T-helper 1 cell (primary cell): ENCODE measurements at places on chromosomes 12 and 14.
A peak's percentile ranks its signal among the peaks of the same experiment; 100 is the strongest.

DNA sequence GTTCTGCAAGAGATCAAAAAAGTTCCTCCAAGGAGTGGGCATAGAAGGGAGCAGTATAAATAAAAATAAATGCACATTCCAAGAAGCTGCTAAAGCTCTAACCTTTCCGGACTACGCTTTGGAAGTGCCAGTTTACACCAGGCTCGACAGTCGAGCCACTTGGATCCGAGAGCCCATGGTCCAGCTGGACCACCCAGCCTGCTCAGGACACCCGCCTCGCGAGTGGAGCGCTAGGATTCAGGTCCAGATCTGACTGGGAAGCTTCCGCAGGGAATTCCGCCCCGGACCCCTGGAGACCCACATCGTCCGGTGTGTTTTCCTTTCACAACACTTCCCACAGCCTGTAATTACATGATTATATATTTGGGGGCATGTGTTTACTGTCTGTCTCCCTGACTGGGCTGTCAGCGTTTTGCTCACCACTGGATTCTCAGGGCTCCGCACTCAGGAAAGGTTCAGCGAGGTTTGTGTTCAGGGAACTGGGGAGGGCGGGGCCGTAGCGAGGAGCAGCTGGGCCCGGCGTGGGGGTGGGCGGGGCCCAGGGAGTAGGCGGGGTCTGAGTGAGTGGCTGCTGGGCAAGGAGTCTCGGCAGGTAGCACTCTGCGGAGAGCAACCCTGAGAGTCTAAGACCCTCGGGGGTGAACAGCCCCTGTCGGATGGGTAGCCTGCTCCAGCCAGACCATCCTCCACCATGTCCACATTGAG is 52.3 kb upstream of the TMEM263 start:
- peak; percentile 68 for DNase-seq

DNA sequence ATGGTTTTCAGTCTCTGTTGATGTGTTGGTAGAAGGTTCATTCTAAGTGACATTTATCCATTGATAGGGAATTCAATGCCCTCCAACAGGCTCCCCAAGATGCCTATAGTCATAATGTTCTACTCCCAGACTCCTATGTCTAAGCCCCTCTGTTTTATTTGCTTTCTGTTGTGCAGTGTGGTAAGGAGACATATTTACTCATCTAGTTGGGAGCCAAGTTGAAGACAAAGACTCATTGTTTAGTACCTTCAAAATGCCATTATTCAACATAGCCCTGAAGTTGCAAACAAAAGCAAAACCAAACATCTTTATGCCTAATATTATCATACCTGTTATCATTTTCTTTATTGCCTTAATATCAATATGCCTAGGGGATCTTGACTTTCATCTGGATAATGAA is 302.1 kb downstream of the RMST start:
- no peak for DNase-seq

DNA sequence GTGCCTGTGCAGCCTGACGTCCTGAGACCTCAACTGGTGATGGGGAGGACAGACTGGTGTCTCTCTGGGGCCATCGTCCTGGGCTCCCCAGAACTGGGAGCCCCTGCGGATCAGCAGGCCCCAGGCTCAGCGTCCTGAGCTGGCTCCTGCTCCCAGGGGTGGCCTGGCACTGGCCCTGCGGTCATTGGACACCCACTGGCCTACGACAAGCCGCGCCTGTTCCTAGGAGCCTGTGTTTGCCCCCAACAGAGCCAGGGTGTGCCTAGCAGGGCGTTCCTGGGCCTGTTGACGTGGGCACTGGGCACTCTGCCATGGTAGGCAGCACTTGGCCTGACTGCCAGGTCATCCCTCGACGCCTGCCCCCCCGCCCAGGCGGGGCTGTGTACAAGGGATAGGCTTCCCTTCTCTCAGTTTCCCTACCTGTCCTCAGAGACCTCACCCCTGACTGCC is 8.4 kb downstream of the ADSS1 start:
- no peak for DNase-seq

DNA sequence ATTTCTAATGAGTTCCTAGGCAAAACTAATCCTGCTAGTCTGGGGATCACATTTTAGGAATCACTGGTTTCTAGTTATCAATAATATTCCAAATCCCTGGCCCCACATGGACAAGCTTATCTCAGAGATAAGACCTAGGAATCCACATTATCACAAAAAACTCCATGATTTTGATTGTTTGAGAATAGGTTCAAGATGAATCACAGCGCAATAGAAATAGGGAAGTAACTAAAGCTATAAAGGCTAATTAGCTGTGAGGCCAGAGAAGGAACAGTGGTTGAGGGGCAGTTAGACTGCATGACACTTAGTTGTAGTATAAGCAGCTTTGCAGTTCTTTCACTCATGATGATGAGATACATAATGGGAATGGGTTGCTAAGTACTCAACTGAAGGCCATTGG is 13.1 kb upstream of the ATP5F1B start:
- DNase-seq = no peak

- peak; percentile 47 for DNase-seq
These were observed 6.0 kb downstream of the GAPDH start for GRCh38 chr12:6540181-6540877.

DNA sequence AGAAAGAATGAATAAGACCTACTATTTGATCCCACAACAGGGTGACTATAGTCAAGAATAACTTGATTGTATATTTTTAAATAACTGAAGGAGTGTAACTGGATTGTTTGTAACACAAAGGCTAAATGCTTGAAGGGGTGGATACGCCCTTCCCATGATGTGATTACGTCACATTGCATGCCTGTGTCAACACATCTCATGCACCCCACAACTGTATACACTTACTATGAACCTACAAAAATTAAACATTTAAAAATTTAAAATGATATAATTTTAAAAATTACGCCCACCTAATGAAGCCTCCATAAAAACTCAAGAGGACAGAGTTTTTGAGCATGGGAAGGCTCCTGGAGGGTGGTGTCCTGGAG is 94.5 kb downstream of the SCARB1 start:
- no peak for DNase-seq

- DNase-seq = no peak
These were observed 86.2 kb upstream of the RESF1 start for GRCh38 chr12:31872831-31873604.

- no peak for DNase-seq
These were observed 584 bp downstream of the ACSM4 start for GRCh38 chr12:7304456-7304855.

DNA sequence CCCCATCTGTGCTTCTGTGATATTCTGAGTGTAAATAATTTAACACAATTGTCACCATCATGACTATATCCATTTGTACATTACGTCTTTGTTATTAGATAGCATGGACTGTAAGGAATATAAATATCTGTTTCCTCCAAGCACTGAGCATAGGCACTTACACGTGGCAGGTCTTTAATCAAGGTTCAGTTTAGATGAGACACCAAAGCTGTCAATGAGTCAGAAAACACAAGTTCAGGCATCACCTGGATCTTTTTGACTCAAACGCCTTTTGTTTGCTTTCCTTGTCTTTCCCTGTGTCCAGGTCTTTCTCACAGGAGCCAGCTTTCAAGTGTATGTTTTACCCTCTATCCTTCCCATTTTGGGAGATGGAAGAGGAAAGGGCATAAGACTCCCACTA is 163.2 kb upstream of the CCDC198 start:
- no peak for DNase-seq

DNA sequence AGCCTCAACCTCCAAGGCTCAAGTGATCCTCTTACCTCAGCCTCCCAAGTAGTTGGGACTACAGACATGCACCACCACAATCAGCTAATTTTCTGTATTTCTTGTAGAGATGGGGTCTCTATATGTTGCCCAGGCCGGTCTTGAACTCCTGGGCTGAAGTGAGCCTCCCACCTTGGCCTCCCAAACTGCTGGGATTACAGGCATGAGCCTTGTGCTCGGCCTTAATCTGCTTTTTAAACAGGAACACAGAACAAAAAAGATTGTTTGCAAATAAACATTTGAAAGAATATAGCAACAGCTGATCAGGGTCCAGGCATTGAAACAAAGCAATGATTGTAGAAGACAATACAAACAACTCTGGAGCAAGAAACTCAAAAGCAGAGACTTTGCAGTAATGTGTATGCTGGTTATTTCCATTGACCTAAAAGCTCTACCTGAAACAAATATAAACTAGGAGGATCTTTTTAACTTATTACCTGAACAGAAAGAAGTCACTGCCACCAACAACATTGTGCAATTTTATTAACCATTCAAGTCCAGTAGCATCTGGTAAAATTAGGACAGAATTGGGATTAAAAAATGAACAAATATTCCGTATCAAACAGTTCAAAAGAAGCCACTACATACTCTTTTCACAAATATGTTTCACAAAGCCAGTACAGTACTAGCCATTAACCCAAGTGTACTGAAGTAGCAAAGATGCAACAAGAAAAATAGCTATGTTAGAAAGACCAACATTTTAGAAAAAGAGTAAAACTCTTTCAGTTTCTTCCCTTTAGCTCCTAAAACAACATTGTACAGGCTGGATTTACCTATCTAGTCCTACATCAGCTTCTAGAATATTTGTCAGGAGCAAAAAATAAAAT is 14.2 kb downstream of the AMN1 start:
- DNase-seq = no peak

DNA sequence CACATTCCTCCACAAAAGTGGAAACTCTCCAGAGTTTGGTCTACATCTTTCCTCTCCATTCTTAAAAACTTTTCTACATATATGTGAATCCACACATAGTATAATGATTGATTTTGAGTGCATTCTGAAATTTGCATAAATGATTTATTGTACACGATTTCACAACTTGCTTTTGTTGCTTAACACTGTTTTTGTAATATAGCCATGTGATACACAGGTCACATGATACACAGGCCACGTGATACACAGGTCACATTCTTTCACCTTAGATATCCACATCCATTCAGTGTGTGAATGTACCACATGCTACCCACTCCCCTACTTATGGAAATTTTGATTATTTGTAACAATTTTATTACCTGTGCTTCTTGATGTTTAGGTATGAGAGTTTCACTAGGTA is 319.1 kb downstream of the ZFP36L1 start:
- no peak for DNase-seq

- no peak for DNase-seq
These were observed 197.5 kb upstream of the TMEM132C start for GRCh38 chr12:128069359-128069997.

DNA sequence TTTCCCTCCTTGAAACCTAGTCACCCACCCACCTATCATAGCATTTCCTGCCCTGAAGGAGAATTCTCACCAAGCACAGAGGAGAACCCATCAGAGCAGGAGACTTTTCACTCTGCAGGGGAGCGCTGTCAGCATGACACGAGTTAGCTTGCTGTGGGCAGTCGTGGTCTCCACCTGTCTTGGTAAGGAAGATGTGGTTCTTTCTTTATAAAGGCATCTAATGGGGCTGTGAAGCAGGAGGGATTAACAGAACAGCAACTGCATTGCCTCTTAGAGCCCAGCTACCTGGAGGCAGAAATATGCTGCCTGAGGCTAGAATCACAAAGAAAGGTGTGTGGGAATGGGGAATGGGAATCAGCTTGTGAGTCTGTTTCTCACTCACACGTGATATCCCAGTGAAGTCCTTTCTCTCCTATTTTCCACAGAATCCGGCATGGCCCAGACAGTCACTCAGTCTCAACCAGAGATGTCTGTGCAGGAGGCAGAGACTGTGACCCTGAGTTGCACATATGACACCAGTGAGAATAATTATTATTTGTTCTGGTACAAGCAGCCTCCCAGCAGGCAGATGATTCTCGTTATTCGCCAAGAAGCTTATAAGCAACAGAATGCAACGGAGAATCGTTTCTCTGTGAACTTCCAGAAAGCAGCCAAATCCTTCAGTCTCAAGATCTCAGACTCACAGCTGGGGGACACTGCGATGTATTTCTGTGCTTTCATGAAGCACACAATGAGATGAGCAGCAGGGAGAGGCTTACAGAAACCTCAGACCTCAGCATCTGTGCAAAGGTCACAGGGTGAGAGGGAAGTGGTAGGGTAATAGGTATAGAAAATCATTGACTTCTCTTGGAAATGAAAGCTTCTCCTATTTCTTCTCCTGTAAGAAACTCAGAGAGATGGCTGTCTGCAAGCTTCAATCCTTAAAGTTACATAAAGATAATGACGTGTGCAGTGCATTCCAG is 316.9 kb downstream of the DAD1 start:
- no peak for DNase-seq

DNA sequence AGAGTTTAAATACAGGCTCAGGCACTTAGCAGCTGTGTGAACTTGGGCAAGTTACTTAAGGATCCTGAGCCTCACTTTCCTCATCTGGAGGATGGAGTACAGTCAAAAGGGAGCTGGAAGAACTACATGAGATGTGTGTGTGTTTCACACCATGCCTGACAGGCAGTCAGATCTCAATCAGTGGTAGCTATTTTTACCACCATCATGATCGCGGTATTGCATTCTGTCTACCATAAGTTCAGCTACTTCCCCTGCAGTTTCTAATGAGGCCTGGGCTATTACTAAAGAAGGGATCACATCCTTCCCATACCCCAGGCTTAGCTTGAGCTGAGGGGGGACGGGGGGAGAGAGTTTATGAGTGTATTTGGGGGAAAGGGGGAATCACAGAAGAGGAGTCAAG is 7.0 kb downstream of the AQP6 start:
- no peak for DNase-seq

- DNase-seq = peak; percentile 40
These were observed 4.5 kb upstream of the BRF1 start for GRCh38 chr14:105305345-105305744.

GRCh38 chr12:6312529-6313325 is 2.2 kb downstream of the PLEKHG6 start:
- no peak for DNase-seq

GRCh38 chr12:88401155-88401554 is 179.1 kb downstream of the KITLG start:
- no peak for DNase-seq

GRCh38 chr14:52906141-52906601 is 44.7 kb downstream of the FERMT2 start:
- DNase-seq = no peak

GRCh38 chr12:51128919-51129318 is 44.0 kb downstream of the TFCP2 start:
- DNase-seq = no peak

DNA sequence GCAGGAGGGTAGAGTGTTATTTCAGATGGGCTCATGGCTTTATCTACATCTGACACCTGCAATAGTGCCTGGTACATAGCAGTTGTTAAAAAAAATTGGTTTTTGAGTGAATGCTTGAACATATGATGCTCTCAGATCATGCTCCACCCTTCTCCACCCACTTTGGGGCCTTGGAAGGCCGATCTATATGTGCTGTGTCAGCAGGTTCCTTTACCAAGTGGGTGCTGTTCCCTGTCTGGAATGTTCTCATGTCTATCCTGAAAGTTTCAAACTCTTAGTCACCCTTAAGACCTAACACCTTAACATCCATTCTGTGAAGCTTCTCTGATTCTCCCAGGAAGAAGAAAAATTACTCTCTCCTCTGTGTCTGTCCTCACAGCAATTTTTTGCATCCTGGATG is 556.3 kb upstream of the TBX3 start:
- DNase-seq = no peak
